ENCODE measurements at places on chromosomes 5 and 9. TPM values are rescaled to one million over a fixed set of nuclear protein-coding genes. Genes with fewer than 3 reads are reported as not detected.

DNA sequence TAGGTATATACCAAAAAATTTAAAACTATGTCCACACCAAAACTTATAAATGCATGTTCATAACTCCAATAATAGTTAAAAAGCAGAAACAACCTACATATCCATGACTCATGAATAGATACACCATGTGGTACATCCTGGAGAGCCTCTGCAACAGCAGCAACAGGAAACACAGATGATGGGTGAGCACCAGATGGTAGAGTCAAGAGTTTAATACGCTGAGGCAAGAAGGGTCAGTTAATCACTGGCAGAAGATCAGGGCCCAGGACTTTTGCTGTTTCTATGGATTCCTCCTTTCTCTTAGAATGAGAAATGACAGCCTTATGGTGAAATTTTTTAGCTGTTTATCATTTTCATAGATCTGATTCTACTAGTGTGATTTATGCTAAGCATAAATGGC is 351.8 kb upstream of the ADAMTSL1 start:
- DNase-seq, result no peak

GRCh38 chr5:94440015-94440414 is 178.4 kb downstream of the KIAA0825 start:
- DNase-seq, result no peak

The ARAP3 gene
- 12.4 TPM for polyA plus RNA-seq

GRCh38 chr9:91422758-91423711 is 597 bp downstream of the NFIL3 start:
- DNase-seq, result peak; percentile 83

GRCh38 chr9:91253488-91253887 is 108.2 kb downstream of the AUH start:
- no peak for DNase-seq

The DBN1 gene
- polyA plus RNA-seq, result 17.7 TPM

The PCDHAC1 gene
- not detected for polyA plus RNA-seq

DNA sequence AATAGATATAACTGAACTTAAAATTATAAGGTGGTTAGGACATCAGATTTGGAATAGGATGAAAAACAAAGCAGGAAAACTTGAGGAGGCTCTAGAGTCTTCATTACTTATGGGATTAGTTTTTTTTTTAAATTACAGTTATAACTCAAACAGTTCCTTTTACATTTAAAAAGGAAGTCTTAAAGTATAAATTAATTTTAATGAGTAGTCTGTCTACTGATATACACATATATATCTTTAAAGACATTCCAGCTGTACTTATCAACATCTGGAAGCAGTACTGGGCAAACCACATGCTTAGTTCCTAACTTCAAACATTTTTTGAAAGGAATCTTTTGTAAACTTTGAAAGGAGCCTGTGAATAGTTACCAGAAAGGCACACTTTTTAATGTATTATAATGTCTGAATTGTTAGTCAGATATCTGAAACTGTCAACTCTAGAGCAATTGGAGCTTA is 6.0 kb downstream of the ACTBL2 start:
- no peak for DNase-seq

DNA sequence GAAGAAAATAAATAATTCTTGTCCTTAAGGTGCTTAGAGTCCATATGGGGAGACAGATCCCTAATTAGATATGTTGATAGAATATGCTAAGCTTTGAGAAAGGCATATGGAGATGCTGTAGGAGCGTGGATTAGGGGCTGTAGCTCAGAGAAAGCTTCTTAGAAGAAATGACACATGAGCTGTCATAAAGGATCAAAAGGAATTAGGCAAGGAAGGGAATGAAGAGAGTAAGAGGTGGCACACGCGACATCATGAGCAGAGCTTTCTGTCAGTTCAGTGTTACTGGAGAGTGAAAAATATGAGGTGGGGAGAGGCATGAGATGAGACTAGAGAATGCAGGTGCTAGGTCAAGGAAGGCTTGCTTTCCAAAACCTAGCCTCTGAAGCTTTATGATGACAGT is 118.6 kb downstream of the KIAA0825 start:
- no peak for DNase-seq

GRCh38 chr5:169527066-169527465 is 56.5 kb upstream of the SPDL1 start:
- DNase-seq, result no peak

DNA sequence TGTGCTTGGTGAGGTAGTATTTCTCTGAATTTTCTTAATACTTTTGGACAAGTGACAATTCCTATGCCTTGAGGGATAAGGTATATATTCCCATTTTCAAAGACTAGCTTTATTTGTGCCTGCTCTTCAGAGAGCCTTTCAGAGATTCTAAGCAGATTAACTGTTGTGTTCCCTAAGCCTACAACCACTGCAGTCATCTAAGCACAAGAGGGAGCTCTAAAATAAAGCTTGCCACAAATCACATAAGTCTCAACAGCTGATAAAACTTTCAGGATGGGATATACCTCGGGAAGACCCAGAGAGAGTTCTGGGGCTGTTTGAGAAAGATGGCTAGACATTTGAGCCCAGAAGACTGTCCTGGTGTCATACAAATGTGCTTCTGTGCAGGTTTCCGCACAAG is 157.3 kb downstream of the CYLC2 start:
- DNase-seq, result no peak

The AK1 gene
- 811 TPM for polyA plus RNA-seq

GRCh38 chr5:72954389-72954788 is 1.5 kb upstream of the FCHO2 start:
- DNase-seq, result no peak

GRCh38 chr5:107395632-107396350 is 274.9 kb downstream of the EFNA5 start:
- no peak for DNase-seq

DNA sequence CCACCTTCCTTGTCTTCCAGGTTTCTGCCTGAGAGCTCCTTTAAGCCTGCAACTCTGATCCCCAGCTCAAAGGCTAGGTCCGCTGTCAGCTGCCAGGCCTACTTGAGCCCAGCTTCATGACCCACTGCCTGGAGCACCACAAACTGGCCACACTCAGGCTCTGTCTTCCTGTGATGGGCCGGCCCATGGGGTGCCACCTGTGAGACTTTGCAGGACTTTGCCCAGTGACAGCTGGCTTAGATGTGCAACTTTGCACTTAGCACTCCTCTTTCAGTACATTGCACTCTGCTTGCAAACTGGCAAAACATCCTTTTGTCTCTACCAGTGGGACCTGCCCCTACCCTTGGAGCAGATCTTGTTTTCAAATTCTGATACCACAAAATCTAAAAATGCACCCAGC is 311.5 kb upstream of the PDE4D start:
- no peak for DNase-seq

DNA sequence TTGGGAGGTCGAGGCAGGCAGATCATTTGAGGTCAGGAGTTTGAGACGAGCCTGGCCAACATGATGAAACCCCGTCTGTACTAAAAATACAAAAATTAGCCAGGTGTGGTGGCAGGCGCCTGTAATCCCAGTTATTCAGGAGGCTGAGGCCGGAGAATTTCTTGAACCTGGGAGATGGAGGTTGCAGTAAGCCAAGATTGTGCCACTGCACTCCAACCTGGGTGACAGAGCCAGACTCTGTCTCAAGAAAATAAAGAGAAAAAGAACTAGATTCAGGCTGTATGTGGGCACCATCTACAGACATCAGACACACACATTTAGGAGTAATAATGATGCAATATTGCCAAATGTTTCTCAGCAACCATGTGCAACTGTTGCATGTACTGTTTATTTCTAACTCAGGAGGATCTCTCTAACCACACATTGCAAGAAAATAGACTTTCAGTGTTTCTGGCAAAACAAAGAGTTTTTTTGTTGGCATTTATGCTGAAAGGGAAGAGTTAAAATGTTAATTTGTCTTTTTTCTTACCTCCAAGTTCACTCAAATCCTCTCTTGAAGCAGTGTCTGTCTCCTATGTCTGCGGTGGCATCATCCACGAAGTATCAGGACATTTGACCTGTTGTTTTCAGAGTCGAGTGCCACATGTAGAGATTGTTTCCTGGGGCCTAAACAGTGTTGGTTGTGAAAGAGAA is 5.1 kb upstream of the ORM1 start:
- no peak for DNase-seq

- DNase-seq, result no peak
Measured at GRCh38 chr5:143826951-143827444, 15.0 kb downstream of the HMHB1 start.

The PRDM9 gene
- not detected for polyA plus RNA-seq

DNA sequence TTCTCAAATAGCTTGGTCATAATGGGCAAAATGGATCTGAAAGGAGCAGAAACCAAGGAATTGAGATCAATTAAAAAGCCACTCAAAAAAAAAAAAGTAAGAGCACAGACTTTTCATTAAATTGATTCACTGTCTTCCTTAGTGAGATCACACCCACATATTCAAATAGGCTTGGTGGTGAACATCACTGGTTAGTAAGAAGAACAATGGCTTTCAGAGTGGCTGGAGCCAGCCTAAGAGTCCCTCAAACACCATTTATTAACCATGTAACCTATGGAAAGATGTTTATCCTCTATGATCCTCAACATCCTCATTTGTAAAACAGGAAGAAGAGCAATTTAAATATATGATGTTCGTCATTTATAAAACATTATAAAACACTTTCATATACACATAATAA is 12.4 kb downstream of the CCDC112 start:
- no peak for DNase-seq

The TLR4 gene
- polyA plus RNA-seq, result 3.8 TPM

The ADGRD2 gene
- 0.05 TPM for polyA plus RNA-seq

- no peak for DNase-seq
Measured at GRCh38 chr9:17315341-17315740, 180.5 kb downstream of the CNTLN start.

The NXNL2 gene
- 0.07 TPM for polyA plus RNA-seq

GRCh38 chr5:121415270-121415669 is 436.4 kb upstream of the FTMT start:
- no peak for DNase-seq

DNA sequence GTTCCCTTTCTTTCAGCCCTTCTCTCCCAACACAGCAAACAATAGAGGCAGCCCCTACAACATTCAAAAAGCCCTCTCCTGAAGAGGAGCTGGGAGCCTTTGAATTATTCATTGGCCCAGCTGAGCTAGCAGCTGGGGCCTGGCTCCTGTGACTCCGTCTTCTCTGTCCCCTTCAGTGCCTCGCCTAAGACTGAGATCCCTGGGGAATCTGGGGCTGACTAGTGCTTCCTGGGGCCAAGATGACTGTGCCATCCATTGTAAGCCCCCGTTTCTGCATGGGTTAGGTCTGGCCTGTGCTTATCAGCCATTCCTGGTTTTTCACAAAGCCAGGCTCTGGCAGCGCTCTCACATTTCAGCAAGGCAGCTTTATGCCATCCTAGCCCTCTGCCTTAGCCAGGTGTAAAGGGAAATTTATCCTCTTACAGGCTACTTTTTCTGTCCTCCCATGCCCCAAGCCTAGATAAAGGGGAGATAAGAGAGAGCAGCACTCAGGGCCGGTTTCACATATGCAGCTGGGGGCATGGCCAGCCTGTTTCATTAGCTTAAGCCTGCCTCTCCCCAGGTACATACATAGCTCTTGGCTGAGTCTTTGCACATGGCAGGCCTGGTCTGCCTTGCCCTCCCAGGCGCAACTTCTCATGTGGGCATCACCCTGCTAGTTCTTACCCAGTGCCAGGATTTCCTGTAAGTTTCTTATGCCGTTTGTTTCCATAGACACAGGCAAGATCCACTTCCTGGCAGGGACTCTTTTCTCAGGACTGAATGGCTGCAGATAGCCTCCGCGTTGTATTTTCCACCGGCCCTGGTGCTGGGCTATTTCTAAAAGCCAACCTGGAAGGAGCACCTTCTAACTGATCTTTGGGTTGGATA is 15.8 kb downstream of the PTPA start:
- DNase-seq, result no peak
